ENCODE measurements at places on chromosomes 5 and 9.

- peak; percentile 49 for DNase-seq
Observed at GRCh38 chr9:72872718-72873117, 80.1 kb downstream of the ALDH1A1 start.

DNA sequence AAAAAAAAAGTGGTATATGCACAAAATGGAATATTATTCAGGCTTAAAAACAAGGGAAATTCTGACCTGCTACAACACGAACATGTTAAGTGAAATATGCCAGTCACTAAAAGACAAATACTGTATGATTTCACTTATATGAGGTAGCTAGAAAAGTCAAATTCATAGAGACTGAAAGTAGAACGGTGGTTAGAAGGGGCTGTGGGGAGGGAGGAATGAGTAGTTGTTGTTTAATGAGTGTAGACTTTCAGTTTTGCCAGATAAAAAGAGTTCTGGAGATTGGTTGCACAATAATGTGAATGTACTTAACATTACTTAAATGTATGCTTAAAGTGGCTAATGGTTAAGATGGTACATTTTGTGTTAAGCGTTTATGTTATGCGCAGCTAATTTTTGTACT lies 79.5 kb upstream of the IL12B start:
- no peak for DNase-seq

DNA sequence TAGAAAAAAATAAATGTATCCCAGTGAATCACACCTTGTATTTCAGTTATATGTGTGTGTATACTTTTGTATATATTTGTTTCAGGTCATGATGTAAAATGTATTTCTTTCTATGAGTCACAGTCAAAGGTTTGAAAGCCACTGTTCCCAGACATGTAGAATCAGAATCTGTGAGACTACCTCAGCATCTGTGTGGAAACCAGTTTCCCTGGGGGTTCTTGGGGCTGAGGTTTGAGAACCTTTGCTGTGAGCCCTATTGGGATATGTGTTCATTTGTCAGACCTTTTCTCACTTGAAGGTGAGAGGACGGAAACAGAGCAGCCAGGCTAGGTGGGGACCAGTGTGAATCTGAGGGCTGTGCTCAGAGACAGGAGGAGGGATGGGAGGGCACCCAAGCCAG lies 78.7 kb upstream of the SAP30L start:
- DNase-seq, result no peak

DNA sequence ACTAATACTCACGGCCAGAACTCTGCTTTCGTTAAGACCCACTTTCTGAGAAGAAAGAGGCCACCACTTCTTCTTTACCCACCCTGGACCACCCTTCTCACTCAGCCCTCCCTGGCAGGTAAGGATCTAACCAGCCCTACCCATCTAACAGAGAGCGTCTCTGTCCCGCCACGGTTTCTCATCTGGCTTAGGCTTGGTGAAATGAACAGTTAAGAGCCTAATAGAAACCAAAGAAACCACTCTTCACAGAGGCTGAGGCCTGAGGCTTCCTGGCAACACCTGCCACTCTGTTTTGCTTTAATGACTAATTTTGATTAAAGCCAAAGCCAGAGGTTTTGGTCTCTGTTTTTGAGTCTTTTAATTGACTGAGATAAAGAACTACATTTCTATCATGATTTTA lies 354.1 kb upstream of the SLC30A5 start:
- DNase-seq, result no peak

DNA sequence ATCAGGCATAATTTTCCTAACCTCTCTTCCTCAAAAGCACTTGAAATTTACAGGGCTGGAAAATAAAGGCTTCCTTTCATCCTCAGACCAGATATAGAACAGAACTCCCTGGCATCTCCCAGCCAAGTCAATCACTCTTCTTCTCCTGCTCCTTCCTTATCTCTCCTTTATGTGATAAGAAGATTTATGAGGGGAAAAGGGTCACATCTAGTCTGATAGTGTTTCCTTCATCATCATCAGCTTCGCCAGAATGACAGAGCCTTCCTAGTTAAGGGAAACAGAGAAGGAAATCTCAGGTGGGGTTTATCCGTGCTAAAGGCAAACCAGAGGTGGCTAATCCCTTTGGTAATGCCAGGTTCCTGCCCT lies 36.2 kb downstream of the LIX1 start:
- DNase-seq, result no peak

DNA sequence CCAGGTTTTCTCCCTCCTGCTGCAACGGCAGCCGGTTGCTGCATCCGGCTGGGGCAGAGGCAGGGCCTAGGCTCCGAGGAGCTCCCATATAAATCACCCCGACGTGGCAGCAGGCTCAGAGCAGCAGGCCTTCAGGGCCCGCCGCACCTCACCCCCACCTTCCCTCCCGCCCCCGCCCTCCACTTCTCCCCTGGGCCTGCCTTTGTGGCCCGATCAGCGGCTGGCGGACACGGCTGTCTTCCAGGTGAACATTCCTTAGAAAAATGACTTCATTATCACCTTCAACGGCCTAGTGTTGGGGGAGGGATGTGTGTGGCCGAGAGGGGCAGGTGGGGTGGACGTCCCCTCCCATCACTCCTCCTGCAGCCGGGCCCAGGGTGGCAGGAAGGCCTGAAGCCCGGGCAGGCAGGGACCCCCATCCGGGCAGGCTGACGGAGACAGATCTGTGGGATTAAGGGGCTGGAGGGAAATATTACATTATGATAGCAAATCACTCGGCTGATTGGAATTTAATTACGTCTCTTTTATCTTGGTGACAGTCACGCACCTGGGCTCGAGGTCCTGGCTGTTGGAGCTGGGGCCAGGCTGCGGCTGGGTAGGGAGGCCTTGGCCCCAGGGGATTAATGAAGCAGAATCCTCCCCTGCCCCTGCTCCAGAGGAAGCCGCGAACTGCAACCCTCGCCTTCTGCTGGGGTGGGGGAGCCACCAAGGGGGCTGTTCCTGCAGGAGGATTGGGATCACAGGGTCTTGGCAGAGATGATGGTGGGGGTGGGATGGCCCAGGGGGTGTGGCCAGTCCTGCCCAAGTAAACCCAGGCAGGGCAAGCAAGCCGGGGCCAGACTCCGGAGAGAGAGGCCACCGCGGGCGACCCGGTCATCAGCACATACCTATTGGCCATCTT lies 38.4 kb upstream of the RXRA start:
- peak; percentile 42 for DNase-seq
